ENCODE measurements at places on chromosomes 11 and 22.

GRCh38 chr11:27973851-27974536, 134.0 kb downstream of the KIF18A start:
- no peak for DNase-seq

DNA sequence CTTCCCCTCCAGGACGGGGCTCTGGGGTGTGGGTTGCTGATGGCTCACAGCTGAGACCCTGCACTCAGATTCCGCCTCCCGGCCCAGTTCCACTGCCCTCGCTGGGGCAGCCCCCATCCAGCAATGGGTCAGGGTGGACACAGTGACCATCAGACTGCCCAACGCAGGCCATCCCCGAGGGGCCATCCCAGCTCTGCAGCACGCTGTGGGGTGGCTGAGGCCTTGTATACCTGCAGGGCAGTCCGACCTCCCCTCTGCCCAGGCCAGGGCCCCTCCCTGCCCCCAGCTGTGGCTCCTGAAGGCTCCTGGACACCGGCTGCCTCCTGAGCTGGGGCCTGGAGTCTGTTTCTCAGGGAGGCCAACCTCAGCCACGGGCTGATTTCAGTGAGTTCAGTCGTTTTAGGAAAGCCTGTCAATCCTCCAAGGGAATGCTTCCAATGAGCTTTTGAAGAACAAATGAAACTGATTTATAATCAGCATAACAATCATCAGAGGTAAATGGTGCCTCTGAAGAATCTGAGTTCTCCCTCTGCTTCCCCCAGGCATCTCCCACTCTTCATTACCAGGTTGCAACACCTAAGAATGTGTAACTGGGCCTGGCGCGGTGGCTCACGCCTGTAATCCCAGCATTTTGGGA, 95.1 kb downstream of the CELSR1 start:
- DNase-seq, result no peak

- DNase-seq, result peak; percentile 33
Observed at GRCh38 chr11:86608251-86608799, 64.1 kb downstream of the ME3 start.

- no peak for DNase-seq
Observed at GRCh38 chr11:78339945-78340344, 77.7 kb downstream of the GAB2 start.

DNA sequence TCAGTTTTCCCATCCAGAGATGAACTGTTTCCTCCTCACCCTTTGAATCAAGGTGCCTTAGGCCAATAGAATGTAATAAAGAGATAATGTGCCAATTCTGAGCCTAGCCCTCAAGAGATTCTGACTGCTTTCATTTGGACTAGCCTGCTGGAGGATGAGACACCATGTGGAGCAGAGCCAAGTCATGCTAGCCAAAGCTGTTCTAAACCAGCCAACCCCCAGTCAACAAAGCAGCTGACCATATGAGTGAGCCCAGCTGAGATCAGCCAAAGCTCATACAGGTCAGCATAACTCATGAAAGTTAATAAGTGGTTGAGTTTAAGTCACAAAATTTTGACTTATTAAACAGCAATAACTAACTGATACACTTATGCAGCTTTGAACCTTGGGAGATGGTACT, 66.7 kb upstream of the DBX1 start:
- DNase-seq, result no peak

- DNase-seq, result no peak
Observed at GRCh38 chr22:36736701-36737320, 33.3 kb upstream of the CACNG2 start.
